ENCODE measurements at places on chromosomes 1 and 21.

- no peak for DNase-seq
Observed at GRCh38 chr1:35036621-35037020, 4.9 kb upstream of the ZMYM6 start.

DNA sequence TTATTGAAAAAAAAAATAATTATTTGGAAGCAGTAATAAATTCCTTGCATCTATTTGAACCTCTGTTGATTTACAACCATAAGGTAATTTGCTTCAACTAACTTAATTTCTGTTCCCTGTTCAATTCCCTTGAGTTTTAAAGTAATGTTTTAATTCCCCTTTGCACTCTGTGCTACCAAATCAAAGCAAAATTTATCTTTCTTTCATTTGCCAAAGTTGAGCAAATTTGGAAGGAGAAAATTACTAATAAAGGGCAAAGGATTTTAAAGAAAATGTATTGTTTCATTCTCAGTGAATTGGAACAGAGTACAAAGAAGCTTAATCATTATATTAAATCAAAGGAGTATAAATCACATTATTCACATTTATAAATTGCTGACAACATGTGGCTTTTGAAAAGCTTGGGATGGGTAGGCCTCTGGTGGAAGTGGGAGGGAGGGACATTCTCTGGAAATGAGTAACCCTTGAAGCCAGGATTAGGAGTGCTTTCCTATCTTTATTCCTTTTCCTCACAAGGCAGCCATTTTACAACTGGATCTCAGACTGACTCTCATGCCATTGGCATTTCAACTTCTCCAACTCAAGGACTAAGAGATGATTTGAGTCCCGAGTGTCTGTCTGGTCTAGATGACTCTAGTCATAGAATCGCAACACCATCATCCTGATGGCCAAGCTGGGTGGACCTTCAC, 331.6 kb upstream of the DUSP10 start:
- DNase-seq, result no peak

- DNase-seq, result peak; percentile 79
Observed at GRCh38 chr1:29120947-29121485, 2.7 kb downstream of the TMEM200B start.

DNA sequence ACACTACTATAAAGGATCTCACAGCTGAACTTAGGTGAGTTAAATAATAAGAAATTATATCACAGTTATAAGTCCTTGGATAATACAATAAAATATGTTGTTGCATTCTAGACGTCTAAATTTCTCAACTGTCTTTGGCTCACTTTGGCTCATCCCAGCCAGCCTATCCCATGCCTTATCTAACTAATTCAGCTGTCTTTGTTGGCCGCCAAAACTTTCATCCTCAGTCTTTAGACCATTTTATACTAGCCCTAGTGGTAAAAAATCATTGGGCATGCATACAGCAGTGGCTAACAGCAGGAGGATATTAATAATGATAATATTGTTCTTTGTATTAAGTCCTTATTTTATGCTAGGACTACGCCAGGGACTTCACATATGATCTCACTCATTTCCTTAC, 59.3 kb downstream of the CCDC18 start:
- no peak for DNase-seq

- no peak for DNase-seq
Observed at GRCh38 chr1:113199760-113200455, 126.9 kb downstream of the LRIG2 start.

DNA sequence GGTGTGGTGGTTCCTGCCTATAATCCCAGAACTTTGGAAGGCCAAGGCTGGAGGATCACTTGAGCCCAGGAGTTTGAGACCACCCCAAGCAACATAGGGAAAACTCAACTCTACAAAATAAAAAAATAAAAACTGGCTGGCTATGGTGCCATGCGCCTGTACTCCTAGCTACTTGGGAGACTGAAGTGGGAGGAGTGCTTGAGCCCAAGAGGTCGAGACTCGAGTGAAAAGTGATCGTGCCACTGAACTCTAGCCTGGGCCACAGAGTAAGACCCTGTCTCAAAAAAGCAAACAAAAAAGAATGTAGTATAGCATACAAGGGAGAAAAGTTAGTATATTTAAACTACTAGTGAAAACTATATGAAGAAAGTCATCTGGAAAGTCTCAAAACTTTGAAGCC, 66.7 kb downstream of the ARID4B start:
- no peak for DNase-seq

DNA sequence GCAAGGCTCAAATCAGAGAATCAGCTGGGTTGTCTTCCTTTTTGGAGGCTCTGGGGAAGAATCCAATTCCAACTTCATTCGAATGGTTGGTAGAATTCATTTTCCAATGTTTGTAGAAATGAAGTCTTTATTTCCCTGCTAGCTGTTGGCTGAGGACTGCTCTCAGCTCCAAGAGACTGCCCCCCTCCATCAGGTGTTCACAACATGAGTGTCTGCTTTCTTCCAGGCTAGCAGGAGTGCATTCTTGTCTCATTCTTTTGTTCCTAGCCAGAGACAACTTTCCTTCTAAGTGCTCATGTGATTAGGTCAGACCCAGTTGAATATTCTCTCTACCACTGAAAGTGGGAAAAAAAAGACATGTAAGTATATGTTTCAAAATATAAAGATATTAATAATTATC, 95.2 kb downstream of the HLX start:
- no peak for DNase-seq

Data from right cardiac atrium (tissue), 5 donors.